ENCODE measurements at places on chromosomes 16 and 17.

DNA sequence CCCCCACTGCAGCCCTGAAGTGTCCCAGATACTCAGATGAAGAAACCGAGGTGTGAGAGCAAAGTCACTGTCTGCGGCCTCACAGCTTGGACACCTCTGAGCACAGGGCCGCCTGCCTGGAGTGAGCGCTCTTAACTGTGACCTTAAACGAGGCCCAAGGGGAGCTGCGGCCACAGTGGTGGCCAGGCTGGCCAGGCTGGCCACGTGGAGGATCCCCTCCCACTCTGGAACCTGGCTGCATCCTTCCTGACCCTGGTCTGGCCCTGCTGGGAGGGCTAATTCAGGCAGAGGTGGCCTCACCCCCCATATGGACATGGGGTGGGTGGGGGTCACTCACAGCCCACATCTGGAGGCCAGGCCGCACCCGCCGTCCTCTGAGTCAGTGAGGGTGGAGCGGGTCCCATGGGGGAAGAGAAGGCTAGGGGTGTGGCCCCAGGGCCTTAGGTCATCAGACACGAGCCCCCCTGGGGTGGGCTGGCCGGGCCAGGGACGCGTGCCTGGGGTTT is 6.6 kb downstream of the VASN start:
- no peak for DNase-seq

- DNase-seq = peak; percentile 23
These were observed 31.2 kb downstream of the NSMCE1 start for GRCh38 chr16:27237219-27238015.

GRCh38 chr17:60249290-60249826 is 99.6 kb downstream of the CA4 start:
- DNase-seq = no peak

GRCh38 chr17:56637254-56637653 is 43.8 kb downstream of the NOG start:
- no peak for DNase-seq

- no peak for DNase-seq
These were observed 18.0 kb upstream of the CACNA1H start for GRCh38 chr16:1134776-1135458.

DNA sequence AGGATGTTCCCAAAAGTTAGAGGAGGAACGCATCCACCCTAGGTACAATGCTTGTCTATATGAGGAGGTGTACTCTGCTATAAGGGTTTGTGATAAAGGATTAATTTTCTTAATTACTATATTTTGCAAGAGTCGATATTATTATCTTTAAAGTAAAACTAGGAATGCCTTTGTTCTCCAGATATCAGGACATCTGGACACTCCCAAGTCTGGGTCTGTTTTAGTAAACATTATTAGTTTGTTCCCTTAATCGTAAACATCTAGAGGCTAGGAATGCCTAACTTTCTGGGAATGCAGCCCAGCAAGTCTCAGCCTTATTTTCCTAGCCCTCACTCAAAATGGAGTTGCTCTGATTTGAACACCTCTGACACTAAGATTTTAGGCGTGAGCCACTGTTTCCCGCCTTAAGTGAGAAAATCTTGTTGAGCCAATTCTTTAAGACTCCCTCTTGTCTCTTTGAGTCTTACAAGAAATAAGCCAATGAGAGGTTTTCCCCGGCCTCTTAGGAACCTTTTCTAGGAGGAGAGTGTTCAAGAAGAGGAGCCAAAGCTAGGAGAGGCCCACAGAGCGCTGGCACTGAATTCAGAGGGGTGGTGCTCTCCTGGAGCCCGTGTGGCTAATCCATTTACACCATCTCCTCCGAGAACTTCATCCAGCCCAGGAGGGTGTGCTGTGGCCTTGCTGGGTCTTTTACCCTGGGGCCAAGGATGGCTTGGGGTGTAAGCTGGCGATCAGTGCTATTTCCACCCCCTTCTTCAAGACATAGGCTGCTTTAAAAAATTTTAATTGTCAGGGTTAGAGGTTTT is 40.9 kb downstream of the SMARCE1 start:
- no peak for DNase-seq

DNA sequence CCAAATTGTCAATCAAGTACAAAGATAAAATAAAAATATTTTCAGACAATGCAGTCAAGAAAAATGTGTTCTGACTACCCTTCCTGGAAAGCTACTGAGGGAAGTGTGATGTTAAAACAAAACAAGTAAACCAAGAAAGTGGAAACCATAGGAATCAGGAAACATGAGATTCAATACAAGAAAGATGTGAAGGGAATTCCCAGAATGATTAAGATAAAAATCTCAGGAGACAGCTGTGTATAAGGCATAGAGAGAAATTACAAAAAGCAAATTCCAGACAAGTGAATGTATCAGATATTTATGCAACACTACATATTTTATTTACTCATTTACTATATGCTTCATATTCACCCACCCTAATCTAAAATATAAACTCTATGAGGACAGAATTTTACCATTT is 32.2 kb downstream of the TRIM37 start:
- DNase-seq = no peak

GRCh38 chr17:73698966-73699365 is 54.7 kb upstream of the SDK2 start:
- DNase-seq = no peak

- DNase-seq = no peak
These were observed 144.1 kb downstream of the CHD9 start for GRCh38 chr16:53198933-53199332.

- no peak for DNase-seq
These were observed 159.5 kb downstream of the CCDC182 start for GRCh38 chr17:57585341-57586195.

GRCh38 chr17:33753452-33753851 is 460.4 kb upstream of the ASIC2 start:
- DNase-seq = no peak

- no peak for DNase-seq
These were observed 2.4 kb downstream of the SLC16A3 start for GRCh38 chr17:82231312-82231561.

- DNase-seq = no peak
These were observed 23.8 kb downstream of the ENGASE start for GRCh38 chr17:79098282-79098867.

DNA sequence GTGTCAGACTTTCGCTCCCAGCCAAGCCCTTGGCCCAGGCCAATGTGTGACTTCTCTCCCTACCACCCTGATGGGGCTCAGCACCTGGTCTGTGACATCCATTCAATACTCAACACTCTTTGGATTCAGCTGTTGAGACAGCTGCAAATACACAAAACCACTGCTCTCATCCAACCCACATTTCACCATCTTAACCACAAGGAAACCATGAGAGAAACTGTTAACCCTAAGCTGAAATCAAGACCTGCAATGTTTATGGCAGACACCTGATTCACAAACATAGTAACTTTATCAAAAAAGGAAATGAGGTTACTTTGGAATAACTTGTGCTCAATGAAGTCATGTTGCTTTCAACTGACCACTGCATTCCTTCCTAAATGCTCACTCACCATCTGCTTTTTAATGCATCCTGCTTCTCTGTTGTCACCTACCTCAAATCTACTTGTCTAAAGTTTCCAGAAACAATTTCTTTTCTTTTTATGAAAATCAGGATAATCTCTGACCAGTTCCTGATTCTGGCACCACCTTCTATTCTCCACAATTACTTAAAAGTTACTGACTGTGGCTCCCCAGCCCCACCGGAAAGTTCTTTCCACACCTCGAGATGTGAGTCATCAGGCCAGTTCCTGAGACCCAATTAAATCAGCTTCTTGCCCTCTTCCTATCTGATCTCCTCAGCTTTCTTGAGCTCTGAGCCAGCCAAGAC is 88.2 kb downstream of the NOG start:
- DNase-seq = peak; percentile 40

- DNase-seq = no peak
These were observed 14.1 kb downstream of the HS3ST6 start for GRCh38 chr16:1903845-1904840.

- no peak for DNase-seq
These were observed 1208.4 kb upstream of the CDH8 start for GRCh38 chr16:63244631-63245030.

- DNase-seq = no peak
These were observed 5.7 kb downstream of the TRIM47 start for GRCh38 chr17:75872434-75873351.

DNA sequence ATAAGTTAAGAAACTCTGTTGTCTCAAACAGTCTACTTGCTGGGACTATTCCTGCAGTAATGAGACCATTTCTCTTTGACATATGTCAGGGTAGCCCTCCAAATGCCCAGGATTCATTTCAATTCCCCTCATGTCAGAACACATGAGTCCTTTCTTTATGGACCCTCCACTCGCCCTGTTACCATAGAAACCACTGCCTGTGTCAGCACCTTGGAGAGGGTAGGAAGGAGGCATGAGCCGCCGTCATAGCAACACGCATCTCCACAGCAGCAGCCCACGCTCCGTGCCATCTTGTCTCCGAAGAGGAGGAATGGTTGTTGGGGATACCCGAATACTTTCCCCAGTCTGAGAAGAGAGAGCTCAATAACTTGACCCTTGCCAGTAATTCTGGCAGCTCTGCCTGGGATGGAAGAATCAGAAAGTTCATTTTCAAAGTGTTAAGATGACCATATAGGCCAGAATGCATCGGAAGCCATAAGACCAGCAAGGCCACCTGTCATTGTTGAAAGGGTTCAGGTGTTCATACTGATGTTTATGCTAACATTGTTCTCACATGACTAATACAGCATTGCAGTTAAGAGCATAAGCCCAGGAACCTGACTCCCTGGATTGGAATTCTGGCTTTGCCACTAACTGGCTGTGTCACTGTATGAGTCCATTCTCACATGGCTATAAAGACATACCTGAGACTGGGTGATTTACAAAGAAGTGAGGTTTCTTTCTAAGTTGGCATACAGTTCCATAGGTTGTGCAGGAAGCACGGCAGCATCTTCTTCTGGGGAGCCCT is 141.3 kb downstream of the ABCC12 start:
- no peak for DNase-seq

GRCh38 chr16:10888320-10888937 is 11.4 kb downstream of the CIITA start:
- DNase-seq = no peak

- DNase-seq = no peak
These were observed 1.5 kb downstream of the DLX3 start for GRCh38 chr17:49993423-49994060.

- no peak for DNase-seq
These were observed 1.8 kb downstream of the ZNF23 start for GRCh38 chr16:71460236-71460635.

DNA sequence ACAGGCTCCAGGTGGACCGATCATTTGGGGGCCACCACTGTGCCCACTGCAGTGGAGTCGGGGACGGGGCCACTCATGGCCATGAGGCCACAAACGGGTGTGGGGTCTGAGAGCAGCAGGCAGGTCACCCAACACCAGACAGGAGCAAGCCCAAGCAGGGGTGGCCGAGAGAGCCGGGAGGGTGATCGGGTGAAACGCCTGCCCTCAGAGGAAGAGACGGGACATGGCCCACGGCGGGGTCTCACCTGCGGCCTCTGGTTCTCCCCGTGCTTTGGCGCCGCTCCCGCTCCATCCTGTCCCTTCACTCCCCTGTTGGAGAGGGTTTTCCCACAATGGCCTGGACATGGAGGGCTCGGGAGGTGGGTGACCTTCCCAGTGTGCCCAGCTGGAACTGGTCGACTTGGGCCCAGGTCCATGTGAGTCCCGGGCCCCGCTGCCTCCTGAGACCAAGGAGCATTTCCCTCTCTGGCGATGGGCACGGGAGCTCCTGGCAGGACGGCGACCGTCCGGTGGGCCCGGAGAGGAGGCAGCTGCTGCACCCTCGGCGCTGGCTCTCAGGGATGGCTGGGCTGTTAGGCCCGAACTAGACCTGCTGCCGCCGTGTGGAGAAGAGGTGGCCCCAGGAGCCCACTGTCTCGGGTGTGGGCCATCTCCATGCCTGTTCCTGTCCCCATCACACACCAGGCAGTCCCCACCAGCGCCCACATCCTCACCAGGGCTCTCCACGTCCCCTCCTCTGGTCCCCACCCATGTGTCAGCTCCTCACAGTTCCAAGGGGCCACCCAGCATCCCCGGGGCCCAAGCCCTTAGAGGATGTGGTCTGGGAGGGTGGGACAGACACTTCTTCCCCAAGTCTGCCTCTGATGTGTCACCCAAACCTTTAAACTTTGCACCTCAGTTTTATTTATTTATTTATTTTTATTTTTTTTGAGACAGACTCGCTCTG is 13.4 kb upstream of the BAHCC1 start:
- DNase-seq = no peak

DNA sequence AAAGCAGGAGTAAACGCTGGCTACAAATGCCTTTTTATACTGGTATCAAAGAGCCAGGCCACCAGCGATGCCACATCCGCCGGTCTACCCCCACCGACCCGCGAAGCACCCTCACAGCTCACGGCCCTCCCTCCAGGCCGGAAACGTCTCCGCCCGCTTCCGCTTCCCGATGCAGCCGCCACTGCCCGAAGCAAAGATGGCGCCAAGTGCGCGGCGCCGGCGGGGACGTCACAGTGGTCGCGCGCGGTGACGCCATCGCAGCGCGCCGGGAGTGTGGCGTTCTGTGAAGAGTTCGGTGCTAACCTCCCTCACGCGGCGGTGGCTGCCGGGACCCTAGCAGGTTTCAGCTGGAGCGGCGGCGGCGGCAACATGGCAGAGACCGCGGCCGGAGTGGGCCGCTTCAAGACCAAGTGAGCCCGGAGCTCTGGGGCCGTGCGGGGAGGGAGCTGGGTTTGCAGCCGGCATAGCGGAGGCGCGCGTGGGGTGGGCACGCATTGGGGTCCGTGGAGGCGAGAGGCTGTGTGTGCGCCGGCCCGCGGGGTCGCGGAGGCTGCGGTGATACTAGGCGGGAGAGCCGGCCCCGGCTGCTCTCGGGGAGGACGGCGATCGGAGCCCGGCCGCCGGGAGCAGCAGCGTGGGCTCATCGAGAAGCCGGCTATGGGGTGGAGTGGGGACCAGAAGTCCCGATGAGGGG is at the start of gene TBL3:
TBL3 (plus strand) TSS at position 258 of the 694 bp plus-strand sequence; CDS start at position 370, 112 bp downstream.
- peak; percentile 97 for DNase-seq

DNA sequence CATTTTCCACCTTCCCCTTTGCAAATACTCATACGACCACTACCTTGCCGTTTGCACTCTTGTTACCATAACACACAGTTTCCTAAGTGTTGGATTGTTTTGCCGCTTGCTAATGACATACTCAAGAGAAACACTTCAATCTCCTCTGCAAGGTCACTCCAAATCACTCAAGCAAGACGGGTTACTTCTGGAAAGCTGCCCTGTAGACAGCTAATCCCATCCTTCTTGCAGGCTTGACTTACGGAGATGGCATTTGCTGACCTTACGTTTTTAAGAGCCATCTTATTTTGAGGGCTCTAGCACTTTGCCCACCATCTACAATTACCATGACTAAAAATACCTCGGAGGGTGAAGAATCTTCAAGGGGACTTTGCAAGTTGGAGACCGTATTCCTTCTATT is 46.2 kb downstream of the MYH3 start:
- no peak for DNase-seq

- DNase-seq = no peak
These were observed 67.4 kb downstream of the MYO18A start for GRCh38 chr17:29112771-29113295.

DNA sequence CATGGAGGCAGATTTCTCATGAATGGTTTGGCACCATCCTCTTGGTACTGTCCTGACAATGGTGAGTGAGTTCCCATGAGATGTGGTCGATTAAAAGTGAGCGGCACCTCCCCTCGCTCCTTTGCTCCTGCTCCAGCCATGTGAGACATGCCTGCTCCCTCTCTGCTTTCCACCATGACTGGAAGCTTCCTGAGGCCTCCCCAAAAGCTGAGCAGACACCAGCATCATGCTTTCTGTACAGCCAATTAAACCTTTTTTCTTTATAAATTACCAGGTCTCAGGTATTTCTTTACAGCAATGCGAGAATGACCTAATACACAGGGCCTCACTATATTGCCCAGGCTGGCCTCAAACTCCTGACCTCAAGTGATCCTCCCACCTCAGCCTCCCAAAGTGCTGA is 12.1 kb downstream of the ZNF500 start:
- no peak for DNase-seq
